ENCODE measurements at places on chromosomes 1 and 21.

- DNase-seq, result no peak
Observed at GRCh38 chr1:1024149-1024770, 4.3 kb downstream of the AGRN start.

GRCh38 chr1:194296201-194296600 is 1109.8 kb upstream of the B3GALT2 start:
- DNase-seq, result no peak

DNA sequence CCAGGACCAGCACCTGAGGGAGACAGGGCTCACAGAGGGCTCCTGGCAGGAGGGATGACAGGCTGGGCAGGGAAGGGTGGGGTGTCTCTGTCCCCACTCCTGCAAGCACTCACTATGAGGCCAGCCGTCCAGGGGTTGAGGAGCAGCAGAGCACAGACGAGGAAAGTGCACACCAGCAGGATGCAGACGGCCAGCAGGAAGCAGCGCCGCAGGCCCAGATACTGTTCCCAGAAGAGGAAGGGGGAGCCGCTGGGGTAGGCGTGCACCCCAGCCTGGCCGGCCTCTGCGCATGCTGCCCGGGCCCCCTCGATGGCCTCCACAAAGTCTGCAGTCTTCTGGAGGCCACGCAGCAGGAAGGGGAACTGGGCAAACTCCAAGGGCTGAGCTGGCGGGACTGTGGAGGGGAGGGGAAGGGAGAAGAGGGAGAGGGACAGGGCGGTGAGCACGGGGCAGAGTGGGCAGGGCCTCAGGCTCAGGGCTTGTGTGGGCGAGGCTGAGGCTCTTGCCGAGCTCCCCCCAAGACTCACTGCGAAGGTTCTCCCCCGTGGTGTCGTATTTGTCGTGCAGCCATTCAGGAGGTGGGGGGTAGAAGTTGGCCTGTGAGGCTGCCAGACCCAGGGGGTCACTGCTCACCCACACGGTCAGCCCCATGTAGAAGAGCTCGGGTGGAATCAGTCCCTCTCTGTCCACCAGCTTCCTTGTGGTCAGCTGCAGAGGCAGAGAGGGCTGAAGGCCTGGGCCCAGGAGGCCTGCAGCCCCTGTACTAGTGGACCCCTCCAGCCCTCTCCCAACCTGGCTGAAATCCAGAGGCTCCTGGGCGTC is 16.5 kb downstream of the PTCH2 start:
- DNase-seq, result no peak

DNA sequence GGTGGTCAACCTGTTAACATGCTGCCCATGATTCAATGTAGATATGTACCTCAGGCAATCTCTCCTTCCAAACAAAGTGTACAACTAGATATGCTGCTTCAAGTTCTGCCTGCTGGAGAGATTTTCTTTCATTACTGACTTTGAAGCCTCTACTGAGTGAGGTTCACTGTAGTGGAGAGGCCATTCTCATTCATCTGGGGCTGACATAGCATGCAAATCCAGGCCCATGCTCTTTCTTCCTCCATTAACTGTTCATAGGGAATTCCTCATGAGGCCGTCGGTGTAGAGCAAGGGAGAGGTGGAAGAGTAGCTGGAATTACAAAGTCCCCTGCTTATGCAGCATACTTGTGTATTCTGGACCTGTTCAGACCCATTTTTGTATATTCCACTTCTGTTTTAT is 38.6 kb downstream of the VANGL2 start:
- no peak for DNase-seq

- DNase-seq, result peak; percentile 19
Observed at GRCh38 chr1:20100632-20101355, 18.5 kb downstream of the PLA2G2D start.

- DNase-seq, result no peak
Observed at GRCh38 chr1:228140724-228141225, 696 bp downstream of the GUK1 start.

- DNase-seq, result peak; percentile 88
Observed at GRCh38 chr1:155085504-155086127, 7.0 kb downstream of the EFNA3 start.

- DNase-seq, result no peak
Observed at GRCh38 chr1:119336848-119337247, 31.7 kb upstream of the HAO2 start.

GRCh38 chr1:22168412-22168973 is 25.6 kb upstream of the WNT4 start:
- DNase-seq, result no peak

DNA sequence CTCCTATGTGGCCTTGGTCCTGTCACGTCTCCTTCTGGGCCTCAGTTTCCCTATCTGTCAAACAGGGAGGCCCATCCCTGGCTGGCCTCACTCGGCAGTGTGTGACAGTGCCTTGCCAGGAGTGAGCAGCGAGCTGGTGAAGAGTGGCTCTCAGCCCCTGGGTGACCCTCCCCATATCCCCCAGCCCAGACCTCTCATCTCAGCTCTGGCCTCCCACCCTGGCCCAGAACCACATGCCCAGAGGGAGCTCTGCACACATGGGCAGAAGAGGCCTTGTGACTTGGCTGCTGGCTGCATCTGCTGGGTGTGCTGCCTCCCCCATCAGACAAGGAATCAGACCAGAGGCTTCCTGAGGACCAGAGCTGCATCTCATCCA is 19.5 kb upstream of the PADI1 start:
- no peak for DNase-seq

DNA sequence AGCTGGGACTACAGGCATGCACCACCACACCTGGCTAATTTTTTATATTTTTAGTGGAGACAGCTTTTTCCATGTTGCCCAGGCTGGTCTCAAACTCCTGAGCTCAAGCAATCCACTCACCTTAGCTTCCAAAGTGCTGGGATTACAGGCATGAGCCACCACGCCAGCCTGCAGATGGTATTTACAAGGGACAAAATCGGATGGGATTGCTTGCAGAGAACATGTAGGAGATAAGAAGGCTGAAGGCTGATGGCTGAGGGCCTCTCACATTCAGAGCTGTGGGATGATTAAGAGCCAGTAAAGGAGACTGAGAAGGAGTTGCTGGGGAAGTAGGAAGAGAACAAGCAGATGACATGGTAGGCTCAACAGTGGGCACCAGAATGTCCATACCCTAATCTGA is 24.0 kb upstream of the QSOX1 start:
- DNase-seq, result no peak

- DNase-seq, result no peak
Observed at GRCh38 chr1:42935971-42936308, 22.7 kb downstream of the SLC2A1 start.

- no peak for DNase-seq
Observed at GRCh38 chr1:51487628-51488027, 31.4 kb downstream of the EPS15 start.

- no peak for DNase-seq
Observed at GRCh38 chr21:30189773-30190172, 23.2 kb upstream of the CLDN17 start.

- DNase-seq, result no peak
Observed at GRCh38 chr1:181538836-181539235, 55.5 kb downstream of the CACNA1E start.

DNA sequence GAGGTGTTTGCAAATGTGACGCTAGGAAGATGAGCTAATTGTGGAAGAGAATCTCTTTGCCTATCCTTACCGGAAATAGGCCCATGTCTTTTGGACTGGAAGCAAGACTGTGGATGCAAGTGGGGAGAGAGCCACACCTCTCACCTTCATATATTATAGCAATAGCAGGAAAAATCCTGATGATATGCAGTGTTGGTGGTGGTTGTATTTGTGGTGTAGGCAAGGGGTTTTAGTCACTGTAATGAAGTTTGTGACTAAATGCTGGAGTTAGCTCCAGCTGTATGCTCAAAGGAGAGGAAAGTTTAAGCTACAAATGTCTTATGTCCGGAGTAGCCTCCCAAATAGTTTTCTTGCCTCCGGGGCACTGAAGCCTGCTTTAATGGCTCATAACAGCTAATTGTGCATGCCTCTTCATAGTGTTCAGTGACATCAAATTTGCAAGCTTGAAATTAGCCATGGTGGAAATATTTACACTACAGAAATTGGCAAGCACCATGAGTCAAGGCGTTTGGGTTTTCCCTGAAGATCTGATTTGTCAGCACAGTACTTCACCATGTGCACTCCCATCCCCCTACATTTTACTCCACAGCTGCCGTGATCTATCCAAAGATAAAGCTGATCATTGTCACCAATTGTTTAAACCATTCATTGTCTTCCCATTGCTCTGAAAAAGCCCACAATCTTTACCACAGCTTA is 102.6 kb upstream of the ZNF644 start:
- no peak for DNase-seq

DNA sequence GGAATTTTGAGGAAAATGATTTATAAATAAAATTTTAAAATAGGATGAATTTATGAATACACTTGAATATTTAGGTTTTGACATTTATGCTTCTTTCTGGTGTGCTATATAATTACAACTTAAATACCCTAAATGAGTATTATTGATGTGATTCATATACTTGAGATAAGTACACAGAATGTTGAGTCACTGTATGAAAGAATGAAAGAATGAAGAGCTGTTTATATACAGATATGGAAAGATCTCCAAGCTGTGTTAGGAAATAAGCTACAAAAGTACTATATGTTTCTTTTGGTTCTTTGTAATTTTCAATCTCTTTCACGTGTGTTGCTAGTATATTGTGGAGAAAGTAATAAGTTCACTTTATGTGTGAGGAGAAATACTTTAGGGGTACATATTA is 147.2 kb downstream of the RASAL2 start:
- DNase-seq, result no peak

DNA sequence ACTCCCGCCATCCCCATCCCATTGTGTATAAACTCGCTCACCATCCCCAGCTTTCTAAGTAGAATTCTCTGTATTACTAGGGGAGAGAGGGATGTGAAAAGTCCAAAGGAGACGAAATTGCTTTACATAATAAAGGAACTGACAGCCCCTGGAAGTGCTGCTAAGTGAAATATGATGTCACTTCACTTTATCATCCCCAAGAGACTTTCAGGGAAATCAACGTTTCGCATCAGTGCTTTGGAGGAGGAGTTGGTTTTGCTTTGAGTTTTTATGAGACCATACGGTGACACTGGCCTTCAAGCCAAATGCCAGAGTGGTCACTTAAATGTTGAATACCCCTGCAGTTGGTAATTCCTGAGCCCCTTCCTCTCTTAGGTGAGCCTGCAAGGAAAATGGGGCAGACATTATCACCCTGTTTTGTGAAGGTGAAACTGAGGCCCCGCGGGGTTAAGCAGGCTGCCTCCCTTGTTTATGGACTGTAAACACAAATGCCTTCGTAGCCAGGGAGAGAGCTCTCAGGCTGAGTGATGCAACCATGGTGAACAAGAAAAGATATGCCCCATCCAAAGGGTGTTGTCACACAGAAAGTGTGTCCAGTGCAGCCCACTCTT is 58.4 kb upstream of the KAZN start:
- no peak for DNase-seq

- DNase-seq, result peak; percentile 14
Observed at GRCh38 chr1:201877877-201878401, 10.8 kb upstream of the SHISA4 start.

DNA sequence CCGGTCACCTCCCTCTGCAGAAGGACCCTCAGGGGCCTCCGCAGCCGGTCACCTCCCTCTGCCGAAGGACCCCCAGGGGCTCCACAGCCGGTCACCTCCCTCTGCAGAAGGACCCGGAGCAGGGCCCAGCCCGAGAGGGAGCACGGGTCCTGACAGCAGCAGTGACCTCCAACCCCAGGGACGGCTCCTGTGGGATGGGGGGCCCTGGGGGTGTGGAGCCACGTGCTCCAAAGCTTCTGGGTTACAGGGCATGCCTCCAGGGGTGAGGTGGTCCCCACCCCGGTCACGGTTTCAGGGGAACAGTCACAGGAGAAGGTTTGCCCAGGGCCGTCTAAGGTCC is 40.3 kb downstream of the SLC19A1 start:
- no peak for DNase-seq

- no peak for DNase-seq
Observed at GRCh38 chr1:117036018-117036461, 24.1 kb upstream of the TTF2 start.

GRCh38 chr21:35198565-35198964 is 149.5 kb upstream of the RUNX1 start:
- DNase-seq, result no peak

- DNase-seq, result no peak
Observed at GRCh38 chr1:55821234-55821633, 606.1 kb upstream of the USP24 start.

GRCh38 chr1:245512181-245512888 is 357.6 kb downstream of the KIF26B start:
- no peak for DNase-seq

DNA sequence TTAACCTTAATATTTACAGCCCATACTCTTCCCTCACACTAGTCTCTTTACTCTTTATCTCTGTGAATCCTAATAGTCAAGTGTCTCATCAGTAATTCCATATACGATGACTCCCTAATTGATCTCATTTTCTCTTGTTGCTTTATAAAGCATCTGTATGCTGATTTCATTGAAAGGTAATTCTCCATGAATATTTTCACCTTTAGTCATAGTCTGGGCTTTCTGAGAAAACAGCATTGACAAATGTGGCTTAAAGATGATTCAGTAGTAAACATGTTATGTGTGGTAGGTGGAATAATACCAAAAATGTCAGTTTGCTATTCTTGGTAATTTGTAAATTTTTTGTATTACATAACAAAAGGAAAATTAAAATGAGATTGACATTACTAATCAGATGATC is 1176.5 kb downstream of the NCAM2 start:
- DNase-seq, result no peak

DNA sequence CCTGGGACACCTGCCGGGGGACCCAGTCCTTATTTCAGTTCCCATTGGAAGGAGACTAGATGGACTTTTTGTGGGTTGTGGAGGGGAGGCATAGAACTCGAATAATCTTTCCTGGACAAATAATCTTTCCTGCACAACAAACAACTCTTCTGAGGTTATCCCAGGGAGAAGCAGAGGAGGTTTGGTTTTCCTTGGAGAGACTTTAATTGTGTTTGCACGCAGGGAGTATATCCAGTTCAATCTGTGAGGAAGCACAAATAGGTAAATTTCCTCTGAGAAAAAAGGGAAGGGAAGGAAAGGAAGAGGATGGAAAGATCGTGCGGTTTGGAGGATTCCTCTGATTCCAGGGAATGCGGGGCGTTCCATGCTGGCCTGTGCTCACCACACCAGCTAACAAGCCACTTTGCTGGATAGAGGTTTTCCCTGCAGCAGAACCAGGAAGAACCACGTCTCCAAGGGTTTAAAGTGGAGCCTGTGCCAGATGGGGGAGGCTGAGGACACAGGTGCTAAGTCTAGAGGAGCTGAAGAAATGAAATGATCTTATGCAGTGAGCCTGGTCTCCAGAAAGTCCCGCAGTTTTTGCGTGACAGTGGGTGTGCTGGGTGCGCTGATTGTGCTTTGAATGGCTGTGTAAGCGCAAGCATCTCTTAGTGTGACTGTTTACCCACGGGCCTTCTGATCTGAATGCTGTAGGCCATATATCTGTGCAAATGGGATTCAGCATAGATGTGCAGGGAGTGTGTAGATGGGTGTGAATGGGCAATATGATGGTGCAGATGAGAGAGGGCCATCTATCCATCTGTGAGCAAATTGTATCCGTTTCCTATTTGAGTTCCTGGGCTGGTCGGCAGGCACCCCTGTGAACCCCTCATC is 7.6 kb downstream of the PAX7 start:
- DNase-seq, result no peak

Measured in CD4-positive, alpha-beta T cell treated with Interleukin-17A for 4 hours (primary cell).